Hepatocyte (in vitro differentiated cells): ENCODE measurements at places on chromosomes 3 and 15.
A peak's percentile ranks its signal among the peaks of the same experiment; 100 is the strongest.

DNA sequence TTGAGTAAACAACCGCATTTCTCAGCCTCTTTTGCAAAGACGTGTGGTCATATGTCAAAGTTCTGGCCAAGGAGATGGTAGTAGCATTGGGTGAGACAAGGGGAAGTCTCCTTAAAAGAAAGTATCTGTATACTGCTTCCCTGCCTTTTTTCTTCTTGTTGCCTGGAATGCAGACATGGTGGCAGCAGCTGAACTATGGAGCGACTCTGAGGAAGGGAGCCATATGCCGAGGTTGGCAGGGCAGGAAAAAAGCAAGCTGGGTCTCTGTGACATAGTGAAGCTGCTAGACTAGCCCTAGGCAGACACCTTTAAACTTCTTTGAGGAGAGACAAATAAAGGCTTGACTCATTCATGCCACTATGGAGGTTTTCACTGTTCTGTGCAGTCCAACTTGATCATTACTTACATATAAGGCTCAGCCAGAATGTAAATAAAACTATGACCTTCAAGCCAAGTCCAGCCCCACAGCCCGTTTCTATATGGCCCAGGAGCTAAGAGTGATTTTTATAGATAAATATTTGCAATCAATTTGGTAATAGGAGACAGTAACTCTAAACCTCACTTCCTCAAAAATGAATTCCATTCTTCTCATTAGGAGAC lies 30.6 kb upstream of the PRICKLE2 start:
- DNase-seq: no peak

DNA sequence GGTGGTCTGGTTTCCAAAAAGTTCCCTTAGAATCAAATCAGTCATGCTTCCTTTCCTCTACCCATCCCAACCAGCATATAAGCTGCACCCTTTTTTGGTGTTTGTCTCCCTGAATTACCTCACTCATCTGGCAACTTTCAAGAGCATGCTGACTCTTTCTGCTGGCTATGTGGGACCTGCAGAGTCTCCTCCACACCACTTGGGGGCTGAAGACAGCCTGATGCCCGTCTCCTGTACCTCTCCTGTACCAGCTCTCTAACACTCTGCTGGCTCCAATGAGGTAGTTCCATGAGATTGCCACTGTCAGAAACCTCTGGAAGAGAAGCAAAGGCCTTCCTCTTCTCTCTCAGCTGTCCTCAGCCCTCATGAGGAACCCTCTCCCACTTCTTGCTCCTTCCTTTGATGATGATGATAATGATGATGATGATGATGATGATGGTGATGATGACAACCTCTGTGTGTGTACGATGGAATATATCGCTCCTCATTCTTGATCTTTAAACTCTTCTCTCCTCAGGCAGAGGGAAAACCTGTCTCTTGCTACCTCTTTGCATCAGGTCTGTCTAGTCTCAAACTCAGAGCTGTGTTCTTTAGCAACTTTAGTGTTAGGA lies 257.5 kb downstream of the ZNF621 start:
- no peak for DNase-seq

- no peak for DNase-seq
These were observed 147.1 kb upstream of the LPP start for GRCh38 chr3:188006726-188007393.

DNA sequence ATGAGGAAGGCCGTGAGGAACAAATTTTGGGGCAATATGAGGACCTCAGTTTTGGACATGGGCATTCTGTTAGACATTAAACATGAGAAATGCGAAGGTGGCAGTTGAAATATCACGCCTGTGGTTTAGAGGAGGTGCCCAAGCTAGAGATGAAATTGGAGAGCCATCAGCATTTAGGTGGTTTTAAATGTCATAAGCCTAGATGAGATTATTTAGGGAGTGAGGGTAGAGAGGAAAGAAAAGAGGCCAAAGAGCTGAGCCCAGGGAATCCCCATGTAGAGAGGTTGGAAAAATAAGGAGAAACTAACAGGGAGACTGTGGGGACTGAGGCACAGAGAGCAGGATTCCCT lies 14.9 kb downstream of the RTP1 start:
- DNase-seq: no peak

DNA sequence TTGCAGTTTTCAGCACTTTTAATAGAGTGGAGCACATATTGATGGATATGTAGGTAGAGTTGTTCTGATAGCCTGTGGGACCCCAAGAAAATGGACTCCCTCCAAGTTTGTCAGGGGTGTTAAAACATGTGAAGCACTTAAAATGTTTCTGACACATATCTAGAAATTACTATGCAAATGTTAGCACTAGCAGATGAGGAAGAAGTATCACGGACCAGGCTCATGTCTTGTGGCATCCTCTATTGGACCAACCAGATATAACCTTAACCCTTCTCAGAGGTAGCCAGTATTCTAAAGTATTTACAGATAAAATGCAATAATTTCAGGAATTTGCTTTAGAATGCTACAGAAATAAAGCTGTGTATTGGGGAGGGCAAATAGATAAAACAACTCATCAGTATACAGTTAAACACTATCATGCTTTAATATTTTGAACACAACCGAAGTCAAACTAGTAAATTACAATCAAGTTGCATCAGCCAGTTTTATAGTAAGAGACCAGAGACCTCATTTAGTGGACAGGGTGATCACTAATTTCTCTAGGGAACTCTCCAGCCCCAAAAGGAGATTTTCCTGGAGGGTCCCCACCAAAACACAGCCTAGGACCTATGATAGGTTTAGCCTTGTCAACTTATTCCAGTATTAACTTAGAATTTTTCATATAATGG lies 57.2 kb upstream of the FBN1 start:
- DNase-seq: no peak

DNA sequence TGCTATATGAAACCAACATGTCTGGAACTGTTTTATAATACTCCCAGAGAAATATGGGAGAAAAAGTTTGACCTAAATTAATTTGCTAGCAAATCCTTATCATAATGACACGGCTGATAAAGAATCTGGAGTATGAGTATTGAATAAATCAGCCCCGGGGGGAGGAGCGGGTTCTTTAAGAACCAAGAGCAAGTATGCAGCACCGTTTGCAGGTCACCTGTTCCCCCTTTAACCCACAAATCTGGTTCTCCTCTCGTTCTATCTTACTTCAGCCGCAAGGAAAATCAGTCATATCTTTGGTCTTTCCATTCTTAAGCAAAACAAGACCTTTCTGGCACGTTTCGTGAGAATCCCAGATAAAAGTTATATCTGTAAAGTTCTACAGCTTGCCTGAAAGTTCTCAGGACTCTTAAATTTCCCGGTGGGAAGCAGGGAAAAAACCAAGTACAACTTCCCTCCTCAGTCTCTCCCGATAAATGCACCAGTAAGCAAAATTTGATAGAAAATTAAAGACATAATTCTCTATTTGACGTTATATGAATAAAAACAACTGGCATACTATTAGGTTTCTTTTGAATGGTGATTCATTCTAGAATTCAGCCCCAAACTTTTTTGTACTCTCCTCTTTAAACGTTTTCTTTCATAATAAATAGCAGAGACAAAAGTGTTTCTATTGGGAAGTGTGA lies 348.6 kb downstream of the ZBBX start:
- no peak for DNase-seq

- DNase-seq: no peak
These were observed 361.7 kb downstream of the SLC9A9 start for GRCh38 chr3:143486611-143487010.

- DNase-seq: peak; percentile 11
These were observed 39.0 kb downstream of the ADAMTSL3 start for GRCh38 chr15:83692746-83693581.

DNA sequence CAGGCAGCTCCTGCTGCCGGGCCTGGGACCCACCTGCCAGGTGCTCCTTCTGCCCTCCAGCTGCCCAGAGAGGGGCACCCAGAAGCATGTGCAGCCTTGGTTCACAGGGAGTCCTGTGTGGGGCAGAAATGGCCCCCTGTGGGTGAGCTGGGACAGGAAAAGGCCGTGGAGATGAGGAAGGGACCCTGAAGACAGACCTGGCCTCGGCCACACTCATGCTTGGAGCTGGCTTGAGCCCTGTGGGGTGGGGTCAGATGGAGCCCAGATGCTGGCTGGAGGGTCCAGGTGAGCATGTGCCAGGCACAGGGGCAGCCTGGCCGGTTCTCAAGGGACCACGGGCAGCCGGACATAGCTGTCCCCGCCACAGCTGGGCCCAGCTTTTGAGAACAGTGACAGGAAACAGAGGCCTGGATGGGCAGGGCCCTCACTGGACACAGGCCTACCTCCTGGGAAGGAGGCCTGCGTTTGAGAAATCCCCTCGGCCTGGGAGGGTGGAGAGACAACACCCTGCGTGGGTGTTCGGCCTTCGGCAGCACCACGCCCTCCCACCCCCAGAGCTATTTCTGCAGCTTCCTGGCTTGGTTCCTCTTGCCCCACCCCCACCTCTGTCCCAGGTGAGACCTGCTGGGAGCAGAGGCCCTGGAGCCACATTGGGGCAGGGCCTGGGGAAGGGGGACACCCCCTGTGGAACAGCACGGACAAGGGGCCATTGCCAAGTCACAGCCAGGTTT lies 132.6 kb upstream of the MEF2A start:
- DNase-seq: peak; percentile 45

GRCh38 chr3:124413393-124413792 lies 316.9 kb upstream of the UMPS start:
- DNase-seq: no peak

DNA sequence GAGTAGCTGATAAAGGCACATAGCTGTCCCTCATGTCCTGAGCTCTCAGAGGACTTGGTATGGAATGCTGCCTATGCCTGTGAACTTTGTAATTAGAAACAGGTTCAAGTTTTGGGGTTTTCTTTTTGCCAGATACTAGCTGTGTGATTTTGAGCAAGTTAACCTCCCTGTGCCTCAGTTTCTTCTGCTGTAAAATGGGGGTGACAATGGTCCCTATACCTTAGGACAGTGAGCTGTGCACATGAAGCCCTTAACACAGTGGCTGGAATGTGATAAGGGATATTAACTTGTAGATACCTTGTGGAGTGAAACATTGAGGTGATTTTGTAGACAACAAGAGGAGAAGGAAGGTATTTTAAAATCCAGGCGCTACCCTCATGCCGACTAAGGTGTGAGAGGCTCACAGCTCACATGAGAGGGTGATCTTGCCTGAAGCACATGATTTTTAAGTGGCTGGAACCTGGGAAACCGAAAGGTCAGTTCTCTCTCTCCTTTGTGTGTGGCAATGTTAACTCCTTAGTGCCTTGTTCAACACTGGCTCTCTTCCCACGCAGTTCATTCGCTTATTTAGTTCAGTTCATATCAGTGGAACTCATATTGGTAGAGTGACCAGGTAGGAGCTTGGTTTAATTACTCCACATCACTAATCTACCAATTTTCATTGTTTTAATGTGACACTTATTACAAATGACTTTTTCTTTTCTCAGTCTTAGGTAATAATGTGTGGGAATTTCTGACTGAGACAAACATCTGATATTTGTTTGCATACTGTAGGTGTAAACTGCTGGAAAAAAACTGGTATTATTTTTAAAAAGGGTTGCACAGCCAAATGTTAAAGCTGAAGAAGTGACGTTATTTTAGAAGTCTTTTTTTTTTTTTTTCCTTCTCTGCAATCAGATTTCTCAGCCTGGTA lies 236.2 kb downstream of the ITPR1 start:
- no peak for DNase-seq

- peak; percentile 13 for DNase-seq
These were observed 31.9 kb upstream of the ZNF280D start for GRCh38 chr15:56765251-56765650.

- DNase-seq: peak; percentile 86
These were observed 27.6 kb downstream of the ZNF589 start for GRCh38 chr3:48268381-48268935.
